ENCODE measurements at places on chromosomes 5 and 9.

DNA sequence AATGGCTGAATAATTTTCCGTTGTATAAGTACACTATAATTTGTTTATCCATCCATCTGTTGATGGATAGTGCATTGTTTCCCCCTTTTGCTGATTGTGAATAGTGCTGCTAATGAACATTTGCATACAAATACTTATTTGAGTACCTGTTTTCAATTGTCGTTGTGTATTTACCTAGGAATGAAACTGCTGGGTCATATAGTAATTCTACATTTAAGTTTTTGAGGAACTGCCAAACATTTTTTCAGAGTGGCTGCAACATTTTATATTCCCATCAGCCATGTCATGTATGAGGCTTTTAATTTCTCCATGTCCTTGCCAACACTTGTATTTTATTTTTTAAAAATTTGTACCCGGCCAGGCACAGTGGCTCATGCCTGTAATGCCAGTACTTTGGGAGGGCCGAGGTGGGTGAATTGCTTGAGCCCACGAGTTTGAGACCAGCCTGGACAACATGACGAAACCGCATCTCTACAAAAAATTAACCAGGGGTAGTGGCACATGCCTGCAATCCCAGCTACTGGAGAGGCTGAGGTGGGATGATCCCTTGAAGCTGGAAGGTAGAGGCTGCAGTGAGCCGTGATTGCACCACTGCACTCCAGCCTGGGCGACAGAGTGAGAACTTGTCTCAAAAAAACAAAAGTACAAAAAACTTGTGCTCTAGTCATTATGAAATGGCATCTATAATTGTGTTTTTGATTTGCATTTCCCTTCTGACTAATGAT is 2.2 kb upstream of the ANXA6 start:
- no peak for DNase-seq

GRCh38 chr5:73542020-73542419 is 23.4 kb downstream of the ANKRA2 start:
- peak; percentile 35 for DNase-seq

- DNase-seq, result no peak
Observed at GRCh38 chr5:55983986-55984385, 10.8 kb downstream of the IL6ST start.

GRCh38 chr5:95251185-95251584 is 33.7 kb downstream of the MCTP1 start:
- no peak for DNase-seq

GRCh38 chr5:171599411-171599810 is 180.0 kb downstream of the FGF18 start:
- no peak for DNase-seq

GRCh38 chr5:1320436-1321344 is 24.2 kb downstream of the CLPTM1L start:
- no peak for DNase-seq

Data from NCI-H69 (cell line).